Endothelial cell (in vitro differentiated cells): ENCODE measurements at places on chromosomes 12 and 14. TPM values are rescaled to one million over a fixed set of nuclear protein-coding genes. Genes with fewer than 3 reads are reported as not detected.

- H3K4me3 ChIP-seq: no peak overlapping the region
- peaks cover 15% of the 10 kb centered on the region for H3K27me3 ChIP-seq
- no peak for DNase-seq
- H3K4me1 ChIP-seq: peaks cover 5% of the 10 kb centered on the region
- no peaks in the 10 kb centered on the region for H3K36me3 ChIP-seq
- no peak overlapping the region for H3K27ac ChIP-seq
Measured at GRCh38 chr14:24080142-24080530, 8.8 kb downstream of the CPNE6 start.

The HRK gene
- total RNA-seq: 0.10 TPM

The PCED1B gene
- total RNA-seq: 9.7 TPM

DNA sequence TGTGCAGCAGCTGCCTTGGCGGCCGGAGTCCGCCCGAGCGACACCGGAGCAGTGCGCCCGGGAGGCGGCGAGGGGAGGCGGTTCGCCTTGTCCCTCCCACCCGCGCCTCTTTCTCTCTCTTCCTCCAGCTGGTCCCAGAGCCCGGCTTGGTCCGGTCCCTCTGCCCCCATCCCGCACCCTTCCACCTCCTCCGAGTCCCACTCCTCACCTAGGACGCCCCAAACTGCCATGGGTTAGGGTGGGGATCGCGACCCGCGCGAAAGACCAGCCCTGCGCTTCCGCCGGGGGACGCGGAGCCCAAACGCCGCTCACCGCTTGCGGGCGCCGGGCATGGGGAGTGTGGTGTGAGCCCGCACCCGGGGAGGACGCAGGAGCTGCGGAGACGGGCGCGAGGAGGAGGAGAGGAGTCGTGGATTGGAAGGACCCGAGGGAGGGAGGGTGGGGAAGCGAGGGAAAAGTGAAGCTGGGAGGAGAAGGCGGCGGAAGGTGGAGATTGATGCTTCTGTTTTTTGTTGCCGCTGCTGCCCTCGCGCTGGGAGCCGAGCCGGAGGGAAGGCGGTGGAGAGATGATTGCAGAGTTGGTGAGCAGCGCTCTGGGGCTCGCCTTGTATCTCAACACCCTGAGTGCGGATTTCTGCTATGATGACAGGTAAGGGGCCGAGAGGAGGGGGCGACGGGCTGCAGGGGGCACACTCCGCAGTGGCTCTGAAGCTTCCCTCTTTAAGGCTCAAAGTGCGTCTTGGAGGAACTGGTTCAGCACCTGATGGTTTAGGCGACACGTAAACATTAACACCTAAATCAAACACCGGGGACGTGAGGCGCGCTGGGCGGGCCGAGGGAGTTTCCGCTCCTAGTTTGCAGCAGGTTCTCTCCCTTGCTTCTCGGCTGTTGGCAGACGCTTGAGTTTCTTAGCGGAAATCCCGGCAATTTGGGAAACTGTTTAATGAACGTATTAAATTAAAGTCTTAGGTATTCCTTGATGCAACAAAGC lies 610 bp downstream of the TMTC2 start:
- peaks cover 7% of the 10 kb centered on the region for H3K27me3 ChIP-seq
- H3K27ac ChIP-seq: peak overlapping the region; percentile 10
- DNase-seq: peak; percentile 49
- no peaks in the 10 kb centered on the region for H3K36me3 ChIP-seq
- peaks cover 12% of the 10 kb centered on the region for H3K4me1 ChIP-seq
